ENCODE measurements at places on chromosomes 6 and 20.

DNA sequence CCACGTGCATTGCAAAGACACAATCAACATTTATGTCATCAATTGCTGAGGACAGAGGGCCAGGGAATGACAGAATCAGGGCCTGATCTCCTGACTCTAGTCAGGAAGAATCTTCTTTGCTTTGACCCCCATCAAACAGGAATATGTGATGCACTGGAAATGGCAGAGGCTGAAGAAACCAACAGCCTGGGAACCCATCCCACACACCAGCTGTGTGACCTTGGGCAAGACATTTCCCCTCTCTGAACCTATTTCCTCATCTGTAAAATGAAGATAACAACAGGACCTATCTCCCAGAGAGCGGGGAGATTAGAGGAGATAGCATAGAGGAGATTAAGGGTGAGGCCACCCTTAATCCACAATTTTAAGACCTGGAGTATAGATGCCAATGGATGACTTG is 1.5 kb downstream of the HNF4A start:
- no peak for DNase-seq

DNA sequence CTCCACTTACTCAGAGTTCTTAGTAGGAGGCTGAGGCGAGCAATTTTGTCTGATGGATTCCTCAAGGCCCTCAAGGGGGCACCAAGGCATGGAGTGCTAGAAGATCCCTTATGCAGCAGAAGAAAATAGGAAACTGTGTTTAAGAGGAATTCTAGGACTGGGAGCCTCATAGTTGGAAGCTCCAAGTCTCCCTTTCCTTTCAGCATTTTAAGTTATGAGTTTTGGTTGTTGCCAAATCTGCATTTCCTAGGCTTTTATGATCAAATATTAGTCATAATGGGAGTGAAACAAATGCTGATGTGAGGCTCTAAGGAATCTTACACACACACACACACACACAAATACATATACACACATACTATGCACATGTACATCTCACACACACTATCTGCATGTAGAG is 714.0 kb downstream of the UTRN start:
- no peak for DNase-seq

GRCh38 chr6:108836061-108836460 is 12.2 kb upstream of the ARMC2 start:
- DNase-seq, result no peak

DNA sequence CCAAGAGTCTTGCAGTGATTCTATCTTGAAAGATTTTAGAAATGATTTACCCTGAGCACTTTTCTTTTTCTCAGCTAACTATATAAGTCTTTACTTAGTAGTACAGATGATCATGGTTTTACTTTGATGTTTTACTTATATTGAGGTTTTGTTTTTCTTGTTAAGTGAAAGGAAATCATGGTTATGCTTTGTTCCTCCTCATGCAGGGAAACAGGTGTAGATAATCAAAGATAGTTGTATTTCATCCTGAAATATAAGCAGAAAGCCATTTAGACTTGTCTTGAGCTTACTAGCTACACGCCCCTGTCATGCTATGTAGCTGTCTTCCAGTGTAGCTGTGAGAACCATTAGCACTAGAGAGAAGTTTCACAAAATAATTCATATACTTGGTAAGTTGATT is 113.9 kb downstream of the HIVEP1 start:
- peak; percentile 50 for DNase-seq

- DNase-seq, result no peak
These were observed 70.9 kb downstream of the REV3L start for GRCh38 chr6:111411978-111412566.

- DNase-seq, result no peak
These were observed 8.2 kb downstream of the ZFAND3 start for GRCh38 chr6:37827603-37828265.

DNA sequence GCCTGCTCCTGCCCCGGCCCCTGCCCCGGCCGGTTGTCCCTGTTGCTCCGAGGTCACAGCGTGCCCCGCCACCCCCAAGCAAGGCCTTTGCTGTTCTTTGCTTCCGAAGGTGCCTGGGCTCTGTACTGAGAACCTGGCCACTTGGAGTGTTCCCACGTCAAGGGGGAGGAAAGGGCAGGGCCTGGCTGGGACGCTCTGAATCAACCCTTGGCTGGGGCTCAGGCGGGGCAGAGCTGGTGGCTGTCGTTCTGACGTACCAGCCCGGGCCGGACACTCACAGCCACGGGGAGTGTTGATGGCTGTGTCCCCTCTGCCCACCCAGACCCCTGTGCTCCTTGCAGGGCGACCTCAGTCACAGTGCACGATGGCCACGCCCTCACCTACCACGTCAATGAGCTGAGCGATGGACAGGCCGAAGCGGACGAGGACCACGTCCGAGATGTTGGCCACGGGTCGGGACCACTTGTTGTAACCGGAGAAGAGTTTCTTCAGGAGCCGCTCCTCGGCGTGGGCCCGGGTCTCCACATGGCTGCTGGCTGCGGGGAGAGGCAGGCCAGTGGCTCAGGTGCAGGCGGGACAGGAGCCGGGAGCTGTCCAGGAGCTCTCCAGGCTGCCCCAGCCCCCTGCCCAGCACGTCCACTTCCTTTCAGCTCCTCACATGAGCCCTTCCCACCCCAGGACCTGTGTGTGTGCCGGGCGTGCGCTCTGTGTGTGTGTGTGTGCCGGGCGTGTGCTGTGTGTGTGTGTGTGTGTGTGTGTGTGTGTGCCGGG is 1.8 kb downstream of the CHRNA4 start:
- no peak for DNase-seq

DNA sequence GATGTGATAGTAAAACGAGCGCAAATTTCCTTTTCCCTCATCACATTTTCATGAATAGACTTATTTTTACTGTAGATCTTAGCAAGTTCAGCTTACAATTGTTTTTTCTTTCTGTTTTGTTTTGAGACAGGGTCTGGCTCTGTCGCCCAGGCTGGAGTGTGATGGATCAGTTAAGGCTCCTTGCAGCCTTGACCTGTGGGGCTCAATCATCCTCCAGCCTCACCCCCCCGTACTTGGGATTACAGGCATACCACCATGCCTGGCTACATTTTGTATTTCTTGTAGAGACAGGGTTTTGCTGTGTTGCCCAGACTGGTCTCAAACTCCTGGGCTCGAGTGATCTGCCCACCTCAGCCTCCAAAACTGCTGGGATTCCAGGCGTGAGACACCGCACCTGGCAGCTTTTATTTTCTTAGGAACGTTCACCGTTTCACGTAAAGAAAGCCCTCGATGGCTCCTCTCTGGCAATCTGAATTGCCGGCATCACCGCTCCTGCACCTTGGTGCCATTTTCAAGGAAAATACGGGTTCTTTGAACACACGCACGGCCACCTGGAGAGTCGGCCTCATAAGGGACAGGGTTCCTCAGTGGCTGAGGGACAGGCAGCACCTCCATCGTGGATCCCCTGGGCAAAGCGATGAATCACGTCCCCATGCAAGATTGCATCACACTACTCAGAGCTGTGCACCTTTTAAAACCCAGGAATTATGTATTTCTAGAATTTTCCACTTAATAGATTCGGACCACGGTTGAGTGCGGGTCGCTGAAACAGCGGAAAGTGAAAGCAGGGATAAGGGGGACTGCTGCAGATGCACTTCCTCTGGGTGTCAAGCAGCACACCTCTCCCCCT is 78.7 kb downstream of the IRF4 start:
- no peak for DNase-seq

- peak; percentile 74 for DNase-seq
These were observed 6.0 kb upstream of the PTK7 start for GRCh38 chr6:43070028-43070632.

- peak; percentile 68 for DNase-seq
These were observed at the start of gene HMGN4 for GRCh38 chr6:26537846-26538571. TSS of gene HMGN4 (plus strand) at chr6:26538366. CDS start at chr6:26545207, 6,841 bp downstream.
